ENCODE measurements at places on chromosomes 2 and 18.

DNA sequence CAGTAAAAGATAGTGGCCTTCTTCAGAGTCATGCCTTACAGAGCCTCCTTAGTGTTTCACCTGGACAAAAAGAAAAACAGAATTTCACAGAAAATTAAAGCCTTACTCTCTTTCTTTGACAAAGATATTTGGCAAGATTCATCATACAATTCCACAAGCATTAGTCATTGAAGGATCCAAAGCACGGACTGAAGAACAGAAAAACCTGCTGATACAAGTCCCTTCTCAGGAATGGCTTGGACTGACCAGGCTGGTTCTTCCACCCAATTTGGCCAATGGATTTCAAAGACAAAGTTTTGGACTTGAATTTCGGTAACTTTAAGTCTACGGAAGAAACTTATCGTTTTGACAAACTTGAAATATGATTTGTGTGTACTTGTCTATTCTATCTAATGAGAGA is 39.1 kb upstream of the GALNT3 start:
- DNase-seq = no peak

DNA sequence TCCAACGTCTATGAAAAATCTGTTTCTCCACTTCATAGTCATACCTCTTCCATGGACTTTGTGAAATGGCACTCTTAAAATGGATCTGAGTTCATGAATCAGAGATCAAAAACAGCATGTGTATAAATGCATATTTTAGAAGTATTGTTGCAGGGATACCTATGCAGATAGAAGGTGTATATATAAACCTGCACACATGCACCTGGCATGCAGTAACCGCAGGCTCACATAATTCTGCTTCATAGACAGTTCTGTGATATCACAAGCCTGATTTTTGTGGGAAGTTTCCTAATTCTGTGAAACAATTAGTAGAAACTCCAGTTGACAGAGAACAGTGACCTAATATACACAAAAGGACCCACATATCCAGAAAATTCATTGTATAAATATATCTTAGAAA is 421.7 kb downstream of the TGIF1 start:
- no peak for DNase-seq

DNA sequence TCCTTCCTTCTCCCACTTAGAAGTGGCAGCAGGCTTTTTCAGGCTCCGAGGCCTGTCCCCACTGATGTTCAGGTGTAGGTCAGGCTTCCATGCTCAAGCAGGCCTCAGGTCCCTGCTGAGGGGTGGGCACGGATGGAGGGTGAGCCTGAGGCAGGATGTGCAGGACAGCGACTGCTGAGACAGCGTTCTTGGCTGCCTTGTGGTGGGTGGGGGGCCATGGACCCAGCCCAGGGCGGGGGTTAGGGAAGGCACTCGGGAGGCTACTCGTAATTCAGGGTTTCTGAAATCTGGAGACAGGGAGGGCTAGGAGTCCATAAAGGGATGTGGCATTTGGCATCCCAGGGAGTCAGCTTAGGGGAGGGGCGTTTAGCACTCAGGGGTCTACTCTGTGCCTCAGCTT is 30.3 kb downstream of the COLEC11 start:
- no peak for DNase-seq

- no peak for DNase-seq
These were observed 148.1 kb downstream of the DTNA start for GRCh38 chr18:34858188-34858587.

DNA sequence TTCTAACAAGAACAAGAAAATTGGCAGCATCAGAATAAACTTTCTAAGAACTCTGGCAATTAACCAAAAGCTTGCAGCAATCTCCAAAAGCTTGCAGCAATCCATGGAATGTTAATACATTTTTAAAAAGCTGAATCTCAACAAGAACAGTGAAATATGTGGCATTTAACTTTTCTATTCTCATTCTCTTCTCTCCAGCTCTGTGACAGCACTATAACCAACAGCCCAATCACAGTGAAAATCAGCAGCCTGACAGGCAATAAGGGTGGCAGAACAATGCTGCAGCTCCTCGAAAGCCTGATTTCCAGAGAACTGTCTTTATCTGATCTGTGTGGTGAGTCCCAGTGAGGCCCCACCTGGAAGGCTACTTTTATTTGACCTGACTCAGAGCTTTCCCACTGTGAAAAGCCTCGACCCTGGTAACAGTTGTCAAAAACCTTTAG is 60.0 kb downstream of the TMEM131 start:
- DNase-seq = no peak

DNA sequence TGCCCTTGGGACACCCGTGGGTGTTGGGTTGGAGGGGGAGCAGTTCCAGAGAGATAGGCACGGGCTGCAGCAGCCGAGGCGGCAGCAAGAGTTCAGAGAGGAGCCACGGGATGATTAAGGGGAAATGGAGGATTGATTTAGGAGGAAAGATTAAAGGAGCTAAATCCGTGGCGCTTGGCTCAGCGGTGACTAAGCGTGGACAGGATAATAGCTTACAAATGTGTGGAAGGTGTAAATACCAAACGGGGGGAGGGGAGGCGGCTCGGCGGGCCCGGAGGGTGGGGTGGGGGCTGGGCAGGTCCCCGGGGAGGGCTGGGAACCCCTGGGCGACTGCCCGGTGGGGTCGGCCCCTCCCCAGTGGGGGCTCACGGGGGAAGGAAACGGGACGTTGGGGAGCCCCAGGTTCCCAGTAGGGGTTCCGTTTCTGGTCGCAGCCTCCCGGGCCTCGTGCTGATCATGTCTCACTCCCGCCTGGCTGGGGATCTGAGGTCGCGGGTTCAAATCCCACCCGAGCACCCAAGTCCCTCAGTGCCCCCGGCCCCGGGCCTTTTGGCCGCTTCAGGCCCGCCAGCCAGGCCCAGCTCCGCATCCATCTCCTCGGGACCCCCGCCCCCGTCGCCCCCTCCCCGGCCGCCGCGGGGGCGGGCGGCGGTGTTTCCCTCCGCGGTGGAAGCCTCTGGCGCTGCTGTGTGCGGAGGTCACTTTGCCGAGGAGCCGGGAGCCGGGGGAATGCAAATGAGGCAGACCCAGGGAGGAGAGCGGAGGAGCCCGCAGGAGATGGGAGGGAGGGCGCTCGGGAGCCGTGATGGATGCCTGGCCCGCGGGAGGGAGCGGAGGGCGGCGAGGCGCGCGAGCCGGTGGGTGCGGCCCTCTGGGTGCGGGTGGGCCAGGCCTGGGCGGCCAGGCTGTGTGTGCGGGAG is 8.1 kb downstream of the ASIC4 start:
- no peak for DNase-seq

DNA sequence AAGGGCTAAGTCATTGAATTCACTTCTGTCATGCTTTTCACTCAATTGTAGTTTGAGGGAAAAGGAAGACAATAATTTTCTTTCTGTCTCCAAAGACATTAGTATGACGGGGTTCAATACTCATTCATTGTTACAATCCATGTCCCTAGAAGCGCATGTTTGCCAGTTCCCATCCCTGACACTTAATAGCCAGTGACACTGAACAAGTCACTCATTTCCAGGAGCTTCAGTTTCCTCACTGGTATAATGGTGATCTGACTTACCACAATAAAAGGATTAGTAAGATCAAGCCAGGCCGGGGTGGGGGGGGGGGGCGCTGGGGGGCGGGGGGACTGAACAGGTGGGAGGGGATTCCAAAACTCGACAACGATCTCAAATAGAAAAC is 144.8 kb upstream of the MAP3K20 start:
- no peak for DNase-seq

GRCh38 chr2:25258847-25259736 is 82.6 kb downstream of the DNMT3A start:
- DNase-seq = no peak

DNA sequence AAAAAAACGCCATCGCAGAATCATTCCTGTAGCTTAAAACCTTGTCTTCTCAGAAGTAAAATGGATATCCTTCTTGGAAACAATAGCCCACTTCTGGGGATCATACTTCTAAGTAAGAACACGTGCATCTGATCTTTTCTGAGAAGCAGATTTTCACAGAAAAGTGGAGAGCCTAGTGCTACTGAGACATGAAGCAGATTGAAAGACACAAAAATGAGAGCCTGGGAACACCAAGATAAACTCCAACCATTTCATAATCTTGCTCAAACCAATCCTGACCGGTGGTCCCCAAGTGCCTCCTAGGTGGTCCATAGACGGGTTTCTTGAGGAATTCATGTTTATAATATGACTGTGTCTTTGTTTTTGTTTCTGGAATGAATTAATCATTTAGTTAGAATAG is 191.2 kb downstream of the IRS1 start:
- DNase-seq = no peak

DNA sequence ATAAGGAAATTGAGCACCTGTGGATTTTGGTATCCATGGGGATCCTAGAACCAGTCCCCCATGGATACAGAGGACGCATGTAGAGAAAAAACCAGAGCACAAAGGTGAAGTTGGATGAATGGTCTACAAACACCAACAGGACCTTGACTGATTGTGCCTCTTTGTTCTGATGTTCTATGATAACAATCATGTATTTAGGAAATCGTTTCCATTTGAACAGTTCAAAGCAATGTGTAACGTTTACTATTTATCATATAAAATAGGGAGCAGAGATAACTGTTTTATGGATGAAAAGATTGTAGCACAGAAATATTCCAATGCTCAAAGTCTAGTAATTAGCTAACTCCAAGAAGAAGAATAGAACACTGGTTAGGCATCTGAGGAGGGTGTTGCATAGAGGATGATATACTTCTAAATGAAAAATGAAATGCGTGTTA is 116.3 kb upstream of the FN1 start:
- DNase-seq = no peak

GRCh38 chr2:20541651-20542050 is 94.8 kb downstream of the RHOB start:
- no peak for DNase-seq

- DNase-seq = no peak
These were observed 286.2 kb downstream of the ZNF516 start for GRCh38 chr18:76208678-76209306.

DNA sequence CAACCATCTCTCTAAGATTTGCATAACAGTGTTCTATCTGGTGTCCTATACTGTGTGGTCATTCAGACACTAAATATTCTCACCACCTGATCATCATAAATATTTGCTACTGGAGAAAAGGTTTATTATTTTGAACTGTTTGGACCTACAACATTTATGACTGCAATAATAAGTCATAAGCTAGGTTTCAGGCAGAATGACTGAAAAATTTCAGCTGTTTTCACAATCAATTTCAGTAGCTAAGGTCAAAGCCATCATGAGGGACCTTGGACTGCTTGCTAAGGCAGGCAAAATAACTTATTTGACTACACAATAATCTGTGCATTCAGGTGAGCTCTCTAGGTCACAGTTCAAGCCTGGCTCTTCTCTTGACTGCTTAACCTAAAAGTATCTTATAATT is 425.5 kb upstream of the CDH2 start:
- no peak for DNase-seq

GRCh38 chr2:223469270-223470046 is 132.7 kb downstream of the SCG2 start:
- no peak for DNase-seq

- DNase-seq = peak; percentile 45
These were observed 39.5 kb downstream of the CYTIP start for GRCh38 chr2:157404363-157404762.

DNA sequence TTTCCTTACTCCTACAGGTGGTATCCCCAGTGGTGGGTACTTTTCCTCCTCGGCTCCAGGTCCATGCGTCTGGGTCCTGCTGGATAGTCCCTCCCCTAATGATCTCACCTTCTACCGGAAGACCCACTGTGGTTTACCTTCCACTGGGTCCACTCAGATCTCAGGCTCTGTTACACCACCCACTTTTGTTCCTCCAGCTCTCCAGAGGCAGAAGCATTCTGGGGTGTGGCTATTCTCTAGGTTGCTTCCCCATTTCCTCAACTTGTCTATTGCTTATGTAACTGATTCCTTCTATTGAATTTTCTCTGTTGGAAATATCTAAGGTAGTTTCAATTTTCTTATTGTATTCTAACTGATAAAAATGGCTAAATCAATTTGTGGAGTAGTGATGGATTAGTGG is 87.6 kb upstream of the GALNT5 start:
- no peak for DNase-seq

DNA sequence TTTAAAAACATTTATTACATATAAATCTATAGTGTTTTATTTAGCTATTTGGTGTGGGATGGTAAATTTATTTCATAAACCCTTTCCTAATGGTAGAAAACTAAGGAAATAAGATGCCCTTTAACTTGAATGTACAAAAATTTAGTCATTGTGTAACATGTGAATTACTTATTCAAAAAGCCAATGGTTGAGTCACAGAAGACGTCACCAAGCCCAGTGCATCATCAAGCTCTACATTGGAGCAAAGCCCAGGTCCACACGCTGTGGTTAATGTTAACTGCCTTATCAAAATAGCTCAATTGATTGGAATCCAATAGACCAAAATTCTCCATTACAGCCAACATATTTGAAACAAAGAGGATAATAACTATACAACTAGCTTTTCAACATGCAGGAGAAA is 145.5 kb upstream of the LYPD1 start:
- no peak for DNase-seq

DNA sequence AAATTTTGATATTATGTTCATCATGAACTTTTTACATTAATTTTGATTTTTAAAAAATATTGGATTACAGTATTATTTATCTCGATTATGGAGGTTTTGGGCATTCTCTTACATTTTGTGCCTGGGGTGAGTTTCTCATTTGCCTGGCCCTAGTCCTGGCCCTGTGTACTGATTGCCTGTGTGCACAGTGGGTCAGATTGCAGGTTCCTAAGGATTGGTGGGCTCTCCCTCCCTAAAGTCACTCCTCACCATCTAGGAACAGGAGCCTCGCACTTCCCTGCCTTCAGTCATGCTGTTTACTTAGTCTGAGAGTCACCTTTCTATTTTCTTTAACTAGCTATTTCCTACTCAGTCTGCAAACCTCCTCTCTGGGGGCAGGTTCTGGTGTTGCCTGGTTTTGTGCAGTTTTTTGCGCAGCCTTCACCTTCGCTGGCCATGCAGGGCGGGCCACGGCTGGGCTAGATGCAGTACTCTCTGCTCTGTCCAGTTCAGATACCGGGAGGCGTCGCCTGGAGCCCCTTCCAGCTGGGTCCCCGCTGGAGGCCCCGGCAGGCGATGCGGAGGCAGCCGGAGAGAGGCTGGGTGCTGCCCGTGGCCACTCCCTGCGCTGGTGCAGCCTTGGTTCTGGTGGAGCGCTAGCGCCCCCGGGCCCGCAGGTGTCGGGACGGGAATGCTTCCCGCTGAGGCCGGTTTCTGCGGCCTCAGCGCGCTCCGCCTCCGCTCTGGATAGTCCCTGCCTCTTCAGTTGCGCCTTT is 23.3 kb upstream of the MC5R start:
- peak; percentile 17 for DNase-seq

- no peak for DNase-seq
These were observed 866 bp upstream of the SF3B6 start for GRCh38 chr2:24076849-24077534.

GRCh38 chr2:205370726-205371125 is 311.6 kb upstream of the NRP2 start:
- DNase-seq = no peak

- DNase-seq = no peak
These were observed 3.9 kb upstream of the TMEM163 start for GRCh38 chr2:134722728-134723127.

- no peak for DNase-seq
These were observed 104.5 kb downstream of the VAPA start for GRCh38 chr18:10018289-10018688.

GRCh38 chr2:147546109-147546508 is 298.7 kb upstream of the ACVR2A start:
- no peak for DNase-seq

- DNase-seq = no peak
These were observed 929.2 kb downstream of the SLC4A3 start for GRCh38 chr2:220556658-220557057.
